ENCODE measurements at places on chromosomes 5 and 9.

- DNase-seq: no peak
These were observed 2.4 kb upstream of the STC2 start for GRCh38 chr5:173330338-173331206.

DNA sequence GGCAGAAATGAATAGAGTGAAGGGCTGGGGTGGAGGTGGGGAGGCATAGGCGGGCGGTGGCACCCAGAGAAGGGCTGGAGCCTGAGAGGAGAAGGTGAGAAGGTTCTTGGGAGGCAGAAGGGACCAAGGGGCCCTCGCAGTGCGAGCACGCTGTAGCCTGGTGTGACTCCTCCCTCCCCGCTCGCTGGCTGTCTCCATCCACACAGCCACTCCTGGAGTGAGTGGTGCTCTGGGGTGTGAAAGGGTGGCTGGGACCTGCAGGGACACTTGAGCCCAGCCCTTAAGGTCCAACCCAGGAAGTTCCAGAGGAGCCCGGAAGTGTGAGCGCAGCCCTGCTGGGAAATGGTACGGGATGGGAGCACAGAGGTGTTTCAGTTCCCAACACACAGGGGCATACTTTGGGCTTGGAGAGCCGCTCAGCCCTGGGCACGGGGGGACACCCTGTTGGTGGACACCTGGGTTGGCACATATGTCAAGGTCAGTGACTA is 9.3 kb upstream of the SCGB3A1 start:
- DNase-seq: no peak

GRCh38 chr9:23850242-23850689 is 24.2 kb upstream of the ELAVL2 start:
- DNase-seq: no peak

- DNase-seq: no peak
These were observed 71.3 kb downstream of the SH3TC2 start for GRCh38 chr5:148991566-148991965.

DNA sequence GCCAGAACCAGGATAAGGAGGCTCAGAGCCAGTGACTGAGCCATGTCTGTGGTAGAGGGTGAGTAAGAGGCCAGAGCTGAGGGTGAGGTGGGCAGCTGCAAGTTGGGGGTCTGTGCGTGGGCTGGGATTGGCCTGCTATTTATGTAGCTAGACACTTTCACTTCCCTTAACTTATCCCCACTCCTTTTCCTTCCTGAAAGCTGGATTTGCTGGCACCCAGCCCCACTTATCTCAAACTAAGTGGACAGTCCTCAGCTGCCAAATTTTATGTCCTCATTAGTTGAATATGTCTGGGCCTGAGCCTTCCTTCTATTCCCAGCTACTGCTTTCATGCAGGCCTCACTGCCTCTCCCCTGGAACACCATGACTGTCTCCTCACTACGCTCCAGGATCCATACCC is at the start of gene CCL21:
CCL21 (minus strand) TSS at position 114 of the 400 bp plus-strand sequence; CDS start at position 44, 70 bp downstream.
- DNase-seq: no peak

DNA sequence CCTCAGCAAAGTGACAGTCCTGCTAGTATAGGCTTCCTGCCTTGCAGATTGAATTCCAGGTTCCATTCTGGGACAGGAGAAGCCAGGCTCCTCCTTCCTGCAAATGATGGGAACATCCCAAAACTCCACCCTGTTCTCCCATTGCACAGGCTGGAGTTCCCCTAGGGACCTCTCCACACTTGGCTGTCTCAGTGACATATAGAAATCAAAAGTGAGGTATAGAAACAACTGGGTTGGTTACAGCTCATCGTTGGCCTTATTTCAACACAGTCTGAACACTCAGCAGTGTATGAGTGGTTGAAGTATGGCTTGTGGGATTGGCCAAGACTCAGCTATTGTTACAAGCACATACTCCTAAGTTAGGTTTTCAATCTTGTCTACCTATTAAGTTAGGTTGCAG is 157.8 kb upstream of the FTMT start:
- no peak for DNase-seq

DNA sequence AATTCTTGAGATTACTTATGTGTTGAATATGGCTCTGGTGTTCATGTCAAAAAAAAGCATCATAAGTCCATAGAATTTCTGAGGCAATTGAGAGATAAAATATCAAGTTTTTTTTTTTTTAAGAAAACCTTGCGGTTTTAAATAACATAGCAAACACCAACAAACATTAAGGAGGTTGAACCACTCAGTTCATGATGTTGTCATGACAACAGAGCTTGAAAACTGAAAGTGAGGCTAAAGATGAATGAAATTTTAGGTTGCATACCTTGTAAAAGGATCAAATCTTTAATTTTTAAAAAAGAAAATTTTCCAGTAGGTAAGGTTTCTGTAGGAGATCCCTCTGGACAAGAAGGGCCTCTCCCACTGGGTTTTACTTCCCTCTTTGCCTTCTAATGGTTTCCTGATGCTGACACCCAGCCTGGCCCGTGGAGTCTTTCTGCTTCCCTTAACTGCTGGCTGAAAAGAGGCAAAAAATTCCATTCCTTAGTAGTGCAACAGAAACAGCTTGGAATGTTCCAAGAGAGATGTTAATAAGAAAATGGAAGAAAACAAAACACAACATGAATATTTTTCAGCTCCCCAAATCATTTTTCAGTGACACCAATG is 60.0 kb upstream of the FER start:
- DNase-seq: no peak

GRCh38 chr5:171521219-171521633 is 101.8 kb downstream of the FGF18 start:
- no peak for DNase-seq

GRCh38 chr5:5164163-5164562 is 24.0 kb downstream of the ADAMTS16 start:
- DNase-seq: no peak

GRCh38 chr9:118104363-118104762 is 400.2 kb downstream of the TLR4 start:
- no peak for DNase-seq

- no peak for DNase-seq
These were observed 4.3 kb downstream of the AQP3 start for GRCh38 chr9:33443047-33443446.

DNA sequence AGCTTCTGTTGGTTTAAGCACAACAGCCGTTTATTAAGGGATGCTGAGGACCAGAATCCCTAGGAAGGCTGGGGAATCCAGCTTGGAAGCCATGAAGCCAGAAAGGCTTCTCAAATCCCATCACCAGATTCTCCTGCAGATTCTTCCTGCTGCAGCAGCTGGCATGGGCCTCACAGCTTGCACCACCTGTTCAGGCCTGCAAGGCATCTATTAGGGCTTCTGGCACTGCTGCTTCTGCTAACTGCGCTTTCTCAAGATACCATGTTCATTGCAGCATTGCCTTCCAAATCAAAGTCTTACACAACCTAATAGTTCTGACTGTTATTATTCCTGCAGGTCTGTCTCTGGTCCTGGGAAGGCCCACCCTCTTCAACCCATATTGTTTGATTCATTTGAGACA is 51.2 kb upstream of the ZNF366 start:
- no peak for DNase-seq

Measured in esophagus squamous epithelium (tissue), 5 donors.